Activated CD4-positive, alpha-beta T cell treated with anti-CD3 and anti-CD28 coated beads, Interleukin-2, amount 50 U/mL, for 1 hour (primary cell): ENCODE measurements at places on chromosomes 5 and 9.

- DNase-seq: no peak
Observed at GRCh38 chr5:156936972-156937371, 26.1 kb downstream of the TIMD4 start.

DNA sequence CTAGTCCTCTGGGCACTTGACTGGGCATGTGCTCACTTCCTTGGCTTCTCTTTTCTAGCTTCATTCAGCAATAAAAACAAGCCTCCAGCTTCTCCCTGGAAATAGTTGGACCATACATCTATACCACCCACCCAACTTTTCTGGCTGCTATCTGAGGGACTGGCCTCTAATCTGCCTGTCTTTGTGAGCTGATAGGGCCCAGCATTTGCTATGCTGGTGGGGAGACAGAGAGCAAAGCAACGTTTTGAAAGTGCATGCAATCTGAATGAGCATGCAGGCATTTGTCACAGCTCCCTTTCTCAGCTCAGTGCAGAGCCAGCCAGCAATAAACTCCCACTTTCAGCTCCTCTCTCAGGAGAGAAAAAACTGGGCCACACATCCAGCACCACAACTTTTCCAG is 50.7 kb upstream of the ISOC1 start:
- DNase-seq: no peak

GRCh38 chr9:86707932-86708510 is 239.3 kb downstream of the GAS1 start:
- no peak for DNase-seq

DNA sequence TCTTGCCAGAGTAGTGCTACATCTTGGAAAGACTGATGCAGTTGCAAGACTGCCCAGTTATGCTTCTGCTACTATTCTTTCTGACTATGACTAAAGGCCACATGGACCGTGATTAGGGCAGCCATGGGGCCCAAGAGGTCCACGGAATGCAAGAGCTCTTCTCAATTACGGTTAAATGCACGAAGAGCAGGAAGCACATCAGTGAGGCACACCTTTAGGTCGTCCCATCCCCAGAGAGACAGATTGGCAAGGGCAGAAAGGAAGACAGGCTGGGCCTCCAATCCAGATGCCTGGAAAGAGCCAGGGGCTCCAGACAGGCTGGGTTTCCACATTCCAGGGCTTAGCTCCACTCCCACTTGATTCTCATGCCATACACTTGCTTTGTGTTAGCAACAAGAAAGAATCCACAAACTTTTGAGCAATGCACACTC is 132.3 kb upstream of the SLIT3 start:
- no peak for DNase-seq

GRCh38 chr5:147436596-147436995 is 73.3 kb downstream of the DPYSL3 start:
- DNase-seq: no peak

GRCh38 chr9:112308588-112308987 is 24.8 kb downstream of the PTBP3 start:
- DNase-seq: no peak

DNA sequence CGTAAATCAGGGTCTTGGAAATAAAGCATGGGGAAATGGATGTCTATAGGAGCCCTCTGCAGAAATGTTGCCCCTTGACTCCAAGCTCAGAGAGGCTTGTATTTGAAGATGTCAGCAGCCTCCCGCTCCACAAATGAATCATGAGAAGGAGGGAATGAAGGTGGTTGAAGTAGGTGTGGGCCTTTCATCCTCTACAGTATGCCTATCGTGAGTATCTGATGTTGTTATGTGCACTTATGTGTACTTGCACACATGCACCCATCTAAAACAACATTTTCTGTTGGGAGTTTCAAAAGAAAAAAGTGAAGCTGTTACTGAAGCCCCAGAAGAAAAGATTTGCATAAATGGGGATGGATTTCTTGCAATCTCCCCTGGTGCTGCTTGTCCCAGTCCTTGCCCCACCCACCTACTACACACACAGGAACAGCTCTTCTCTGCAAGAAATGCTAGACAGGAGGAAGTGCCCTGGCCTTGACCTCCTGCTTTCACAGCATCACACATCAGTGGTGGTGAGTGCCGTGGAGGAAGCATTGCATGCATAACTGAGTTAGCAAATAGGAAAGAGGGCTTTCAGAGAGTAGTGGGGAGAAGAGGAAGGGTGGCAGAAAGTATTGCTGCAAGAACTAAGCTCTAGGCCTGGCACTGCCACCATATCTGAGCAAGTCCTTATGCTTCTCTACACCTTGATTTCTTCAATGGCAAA is 156.1 kb downstream of the SNX18 start:
- peak; percentile 4 for DNase-seq

DNA sequence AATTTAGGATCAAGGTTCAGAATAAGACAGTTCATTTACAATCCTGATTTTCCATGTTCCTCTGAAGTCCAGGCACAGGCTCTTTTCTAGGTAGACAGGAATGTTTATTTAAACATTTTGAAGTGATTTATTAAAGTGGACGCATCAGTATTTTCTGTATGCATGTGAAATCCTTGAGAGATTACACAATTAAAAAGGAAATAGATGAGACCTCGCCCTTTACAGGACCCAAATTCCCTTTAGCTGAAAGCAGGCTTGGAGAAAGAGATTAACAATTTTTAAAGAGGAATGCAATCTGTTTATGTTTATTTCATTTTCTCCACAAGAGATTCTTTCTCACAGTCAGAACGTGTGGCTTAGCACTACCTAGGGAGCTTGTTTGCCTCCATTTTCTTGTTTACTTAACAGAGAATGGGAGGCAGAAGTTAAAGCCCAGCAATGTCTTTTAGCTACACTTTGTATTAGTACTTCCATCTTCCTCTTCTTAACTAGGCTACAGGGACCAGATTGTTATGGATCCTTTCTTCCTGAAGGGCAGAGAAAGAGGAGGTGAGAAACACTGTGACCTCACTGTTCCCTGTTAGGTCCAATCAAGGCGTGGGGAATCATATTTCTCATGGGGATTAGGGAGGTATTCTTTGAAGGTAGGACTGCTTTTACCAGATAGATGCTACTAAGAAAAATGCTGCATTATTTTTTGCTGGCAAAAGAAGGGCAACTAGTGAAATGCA is 416.0 kb downstream of the SH3GL2 start:
- DNase-seq: no peak

DNA sequence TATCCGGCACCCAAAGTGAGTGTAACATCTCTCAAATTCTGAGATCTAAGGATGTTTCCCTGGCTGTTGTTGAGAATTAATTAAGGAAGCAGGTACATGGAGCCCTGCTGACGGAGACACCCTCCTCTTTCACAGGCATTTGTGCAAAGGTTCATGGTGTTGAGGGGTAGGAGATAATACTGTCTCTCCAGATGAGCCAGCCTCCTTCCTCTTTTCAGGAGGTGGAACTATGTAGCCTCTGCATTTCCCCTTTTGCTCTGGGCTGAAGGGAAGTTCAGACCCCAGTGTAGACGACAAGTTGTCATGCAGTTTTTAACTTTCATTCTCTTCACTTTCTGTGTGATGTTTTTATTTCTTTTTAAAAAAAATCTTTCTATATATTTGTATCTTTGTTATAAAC is 107.5 kb downstream of the GALNT10 start:
- no peak for DNase-seq

DNA sequence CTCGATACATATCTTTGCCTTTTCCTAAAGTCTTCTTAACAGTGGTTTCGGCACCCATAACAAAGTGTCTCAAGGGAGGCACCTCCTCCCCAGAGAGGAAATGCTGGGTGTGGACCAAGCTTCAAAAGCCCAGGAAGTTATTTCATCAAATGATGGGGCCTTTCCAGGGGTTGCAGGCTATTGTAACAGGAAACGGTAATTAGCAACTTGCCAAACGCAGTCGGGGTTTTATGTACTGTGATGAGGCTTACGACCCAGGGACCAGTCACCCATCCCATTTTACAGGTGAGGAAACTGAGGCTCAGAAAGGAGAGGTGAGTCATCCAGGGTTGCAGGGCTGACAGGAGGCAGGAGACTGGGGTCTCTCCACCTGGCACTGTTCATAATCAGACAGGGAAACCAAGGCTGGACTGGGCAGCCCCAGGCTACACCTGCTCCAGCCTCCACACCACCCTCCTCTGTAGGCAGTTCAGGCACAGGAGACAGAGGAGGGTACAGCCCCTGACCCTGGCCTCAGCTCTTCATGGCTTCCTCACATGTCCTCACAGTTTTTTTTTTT is 30.0 kb upstream of the SUSD3 start:
- peak; percentile 65 for DNase-seq
